Ovary (tissue), 10 donors: ENCODE measurements at places on chromosomes 3 and 15. TPM values are rescaled to one million over a fixed set of nuclear protein-coding genes. Genes with fewer than 3 reads are reported as not detected.

DNA sequence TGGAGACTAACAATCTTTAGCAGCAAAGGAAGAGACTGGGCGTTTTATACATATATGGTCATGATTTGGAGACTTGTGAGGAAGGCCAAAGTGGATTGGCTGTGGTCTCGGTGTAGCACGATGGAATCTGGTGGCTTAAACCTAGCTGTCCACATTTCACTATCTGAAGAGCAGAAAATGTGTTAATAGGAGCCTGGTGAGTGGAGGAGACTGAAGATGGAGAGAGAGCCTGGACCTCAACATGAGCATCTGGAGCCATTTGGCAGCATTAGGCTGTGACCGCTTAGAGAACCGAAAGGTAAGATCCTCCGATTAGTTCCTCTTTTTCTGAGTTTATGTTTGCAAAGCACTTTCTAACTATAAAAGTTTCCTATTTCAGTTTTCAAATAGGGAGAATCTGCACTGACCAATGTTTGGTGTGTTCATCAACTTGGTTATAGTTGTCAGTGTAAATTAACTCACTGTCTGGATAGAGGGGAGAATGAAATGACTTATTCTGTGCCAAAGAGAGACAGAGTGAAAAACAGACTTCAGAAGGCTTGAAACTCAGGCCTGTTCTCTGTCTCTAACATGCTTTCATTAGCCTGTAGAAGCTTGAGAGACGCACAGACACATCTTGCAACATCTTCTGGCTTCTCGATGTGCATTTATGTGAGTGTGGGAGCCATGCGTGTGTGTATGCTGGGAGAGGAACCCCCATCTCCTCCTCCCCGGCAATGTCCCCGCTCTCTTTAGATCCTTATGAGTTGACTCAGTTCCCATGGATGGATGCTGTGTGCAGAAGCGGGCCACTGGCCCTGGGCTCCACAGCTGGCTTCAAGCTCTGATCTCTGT lies 244.7 kb upstream of the TBL1XR1 start:
- no peak for DNase-seq

DNA sequence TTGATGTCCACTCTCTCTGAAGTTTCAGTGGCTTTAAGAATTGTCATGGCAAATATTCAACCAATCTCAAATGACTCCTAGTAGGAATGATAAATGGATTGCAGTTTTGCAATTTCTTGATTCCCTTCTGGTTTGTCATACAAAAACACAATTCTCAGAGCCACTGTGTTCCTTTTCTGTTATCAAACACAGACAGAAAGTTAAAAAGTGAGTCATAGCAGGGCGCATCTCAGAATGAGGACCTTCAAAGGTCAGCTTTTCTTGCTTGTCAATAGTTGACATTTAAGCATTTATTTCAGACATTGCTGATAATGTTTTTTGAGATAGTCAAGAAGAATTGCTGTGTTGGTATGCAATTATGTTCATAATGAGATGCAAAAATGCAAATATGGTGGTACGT lies 405.9 kb downstream of the NR2F2 start:
- DNase-seq: no peak

The C2CD4A gene
- 0.12 TPM for total RNA-seq

The EPHA3 gene
- total RNA-seq: 6.9 TPM

The SORD gene
- total RNA-seq: 10.4 TPM

The IMPG2 gene
- total RNA-seq: 0.69 TPM

GRCh38 chr3:97885931-97886824 lies 64.4 kb downstream of the CRYBG3 start:
- DNase-seq: no peak

The PARL gene
- 57.0 TPM for total RNA-seq

The CP gene
- 90.3 TPM for total RNA-seq

The KLF13 gene
- total RNA-seq: 58.2 TPM
